ENCODE measurements at places on chromosomes 7 and 10. TPM values are rescaled to one million over a fixed set of nuclear protein-coding genes. Genes with fewer than 3 reads are reported as not detected.

The TMEM184A gene
- total RNA-seq, result 0.16 TPM

The TSPAN13 gene
- 49.9 TPM for total RNA-seq

The RPEL1 gene
- total RNA-seq, result not detected

The CALML5 gene
- not detected for total RNA-seq

The TBX20 gene
- 0.16 TPM for total RNA-seq

The TRA2A gene
- 55.6 TPM for total RNA-seq

The TDRD1 gene
- 0.16 TPM for total RNA-seq

The CTBP2 gene
- total RNA-seq, result 56.5 TPM

The IKZF1 gene
- total RNA-seq, result 22.0 TPM

The CHST15 gene
- 53.1 TPM for total RNA-seq

The UCN3 gene
- not detected for total RNA-seq

The LIPK gene
- not detected for total RNA-seq

The PLCE1 gene
- 5.7 TPM for total RNA-seq

The FANK1 gene
- 0.42 TPM for total RNA-seq

The STK31 gene
- 0.10 TPM for total RNA-seq

The SAP25 gene
- total RNA-seq, result 2.3 TPM

All from mesenteric fat pad (tissue), 1 donor.